GM23338 (cell line): ENCODE measurements at places on chromosomes 6 and 20.

GRCh38 chr6:143361536-143362191 lies 88.8 kb downstream of the ADAT2 start:
- no peak for DNase-seq

DNA sequence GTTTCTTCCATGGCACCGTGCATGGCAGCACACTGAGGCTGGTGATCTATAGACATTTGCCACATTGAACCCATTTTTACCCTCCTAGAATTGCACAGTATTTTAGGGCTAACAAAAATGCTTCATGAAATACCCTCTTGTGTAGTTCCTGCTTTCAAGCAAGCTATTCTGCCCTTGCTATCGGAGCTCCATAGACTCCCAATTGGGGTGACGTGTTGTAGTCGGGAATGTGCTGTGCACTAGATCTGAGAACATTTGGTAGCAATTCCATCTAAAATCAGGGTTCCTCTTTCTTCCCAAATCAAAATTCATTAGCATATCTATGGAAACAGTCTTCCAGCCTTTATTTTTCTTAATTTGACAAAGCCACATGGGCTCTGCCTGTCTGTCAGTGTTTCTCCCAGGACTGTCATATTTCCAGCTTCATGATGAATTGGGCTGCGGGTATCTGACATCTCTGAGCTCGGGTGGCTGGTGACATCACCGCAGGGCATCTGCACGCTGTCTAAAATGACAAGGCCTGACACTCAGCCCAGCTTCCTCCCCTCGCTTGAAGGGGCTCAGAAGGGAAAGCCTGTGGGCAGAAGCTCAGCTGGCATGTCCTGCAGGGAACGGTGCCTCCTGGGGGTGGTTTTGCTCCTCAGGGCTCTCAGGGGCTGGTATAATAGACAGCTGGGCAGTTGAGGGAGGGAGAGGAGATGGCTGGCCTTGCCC lies 406.4 kb downstream of the QKI start:
- DNase-seq: no peak

GRCh38 chr6:110950440-110950839 lies 8.1 kb upstream of the GTF3C6 start:
- no peak for DNase-seq

DNA sequence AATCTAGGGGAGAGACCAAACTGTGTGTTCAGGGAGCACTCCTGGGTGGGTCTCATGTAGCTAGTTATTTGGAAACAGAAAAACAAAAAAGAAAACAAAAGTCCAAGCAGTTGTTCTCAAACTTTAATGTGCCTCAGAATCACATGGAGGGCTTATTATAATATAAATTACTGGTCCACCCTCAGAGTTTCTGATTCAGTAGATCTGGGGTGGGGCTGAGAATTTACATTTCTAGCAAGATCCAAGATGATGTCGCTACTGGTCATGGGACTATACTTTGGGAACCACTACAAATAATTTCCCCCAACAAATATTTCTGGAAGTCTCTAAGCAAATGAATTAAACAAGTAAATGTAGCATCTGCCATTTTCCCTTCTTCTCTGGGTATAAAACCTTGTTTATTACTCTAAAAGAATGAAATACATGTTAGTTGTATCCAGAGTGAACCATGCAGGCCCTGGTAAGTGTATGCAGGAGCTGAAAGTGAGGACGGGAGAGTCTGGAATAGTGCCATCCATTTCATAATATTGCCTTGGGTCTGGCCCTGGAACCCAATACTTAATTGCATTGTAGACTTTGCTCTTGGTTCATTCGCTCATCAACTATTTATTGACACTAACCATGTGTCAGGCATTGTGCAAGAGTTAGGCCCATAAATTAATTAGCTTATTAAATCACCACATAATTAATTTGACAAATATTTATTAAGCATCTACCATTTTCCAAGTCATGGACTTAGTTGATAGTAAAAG lies 490.8 kb downstream of the EPM2A start:
- DNase-seq: no peak

DNA sequence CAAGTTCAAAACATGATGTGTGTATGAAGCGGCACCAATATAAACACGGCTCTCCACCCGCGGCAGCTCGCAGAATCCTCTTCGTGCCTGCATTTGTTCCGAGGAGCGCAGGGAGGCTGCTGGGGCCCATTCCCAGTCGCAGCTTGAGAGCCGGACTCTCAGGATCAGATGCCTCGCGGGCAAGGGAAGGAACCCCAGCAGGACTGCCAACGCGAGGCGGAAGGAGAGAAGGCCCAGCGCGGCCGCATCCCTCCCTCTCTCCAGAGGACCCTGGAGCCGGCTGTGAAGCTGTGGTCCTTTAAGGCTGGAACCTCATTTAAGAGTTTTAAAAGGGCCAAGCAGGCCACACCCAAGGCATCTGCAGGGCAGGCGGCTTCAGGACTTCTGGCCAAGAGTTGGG lies 44.2 kb upstream of the ZBP1 start:
- no peak for DNase-seq

GRCh38 chr6:2378891-2379652 lies 133.7 kb upstream of the GMDS start:
- DNase-seq: no peak

DNA sequence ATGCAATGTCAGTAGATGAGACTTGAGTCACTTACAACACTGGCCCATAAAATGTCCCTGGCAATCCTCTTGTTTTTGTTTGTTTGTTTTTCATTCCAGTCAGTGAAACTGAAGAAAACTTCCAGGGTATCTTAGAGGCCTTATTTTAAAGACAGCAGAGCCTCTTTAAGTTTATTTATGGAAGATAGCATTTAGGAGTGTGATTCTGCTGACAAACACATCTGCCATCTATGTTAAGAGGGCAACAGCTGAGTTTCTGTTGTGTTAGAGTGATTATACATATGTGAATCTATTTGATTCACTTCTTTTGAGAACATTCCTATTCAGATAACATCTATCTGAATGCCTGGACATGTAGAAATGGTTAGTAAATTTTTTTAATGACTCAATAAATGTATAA lies 812.6 kb downstream of the TENT5A start:
- DNase-seq: no peak

GRCh38 chr20:47535088-47535487 lies 33.4 kb downstream of the NCOA3 start:
- DNase-seq: peak; percentile 92

- DNase-seq: no peak
Observed at GRCh38 chr20:36098364-36098763, 56.2 kb upstream of the EPB41L1 start.

- DNase-seq: peak; percentile 92
Observed at GRCh38 chr6:146543211-146543939, at the start of gene RAB32. Gene RAB32, plus strand, starts transcription at chr6:146543833. Its CDS starts 39 bp downstream, at chr6:146543872.

DNA sequence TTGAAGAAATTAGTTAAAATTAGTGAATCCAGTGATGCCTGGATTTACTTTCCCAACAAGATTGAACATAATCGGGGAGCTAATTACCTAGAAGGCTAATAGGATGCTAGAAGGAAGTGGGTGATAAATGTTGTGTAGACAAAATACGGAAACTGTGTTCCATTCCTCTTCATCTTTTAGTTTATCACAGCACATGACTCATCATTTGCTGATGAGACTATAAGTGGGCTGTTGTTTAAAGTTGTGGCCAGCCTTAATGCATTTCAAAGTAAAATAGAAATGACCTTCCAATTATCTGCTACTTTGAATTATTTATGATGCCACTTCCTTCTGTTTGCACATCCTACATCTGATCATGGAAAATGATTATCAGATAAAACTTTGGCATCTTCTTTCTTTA lies 43.4 kb downstream of the OGFRL1 start:
- DNase-seq: no peak

- DNase-seq: peak; percentile 15
Observed at GRCh38 chr20:38608188-38608587, 6.6 kb downstream of the ARHGAP40 start.

DNA sequence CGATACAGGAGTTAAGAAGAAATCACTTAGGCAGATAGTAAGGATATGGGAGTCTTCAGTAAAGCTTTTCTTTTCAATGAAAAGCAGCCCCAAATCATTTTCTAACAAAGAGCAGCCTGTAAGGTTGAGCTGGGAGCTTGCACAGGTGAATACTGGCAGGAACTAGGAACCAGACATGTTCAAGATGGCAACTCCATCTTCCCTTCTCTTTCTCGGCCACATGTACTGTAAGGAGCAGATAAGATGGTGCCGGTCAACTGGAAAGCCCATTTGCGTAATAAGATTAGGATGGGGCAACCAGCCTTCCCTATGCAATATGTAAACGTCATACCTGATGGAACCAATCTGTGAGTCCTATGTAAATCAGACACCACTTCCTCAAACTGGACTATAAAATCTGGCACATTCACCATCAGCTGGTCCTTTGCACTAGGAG lies 46.2 kb upstream of the RNGTT start:
- DNase-seq: no peak

DNA sequence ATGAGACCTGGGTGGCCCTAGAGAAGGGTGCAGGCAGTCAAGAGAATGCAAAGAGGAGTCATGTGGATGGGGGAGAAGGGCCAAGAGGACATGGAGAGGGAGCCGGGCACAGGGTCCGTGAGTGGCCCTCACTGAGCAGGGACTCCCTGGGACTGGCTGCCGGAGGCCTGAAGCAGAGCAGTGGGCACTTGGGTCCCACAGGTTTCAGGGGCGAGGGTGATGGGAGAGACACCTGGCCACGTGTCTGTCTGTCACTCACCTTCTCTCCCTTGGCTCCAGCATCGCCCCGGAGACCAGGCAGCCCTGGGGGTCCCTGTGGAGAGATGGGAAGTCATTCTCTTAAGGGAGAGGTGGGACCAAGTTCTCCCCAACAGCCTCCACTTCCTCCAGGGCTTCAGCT lies 25.5 kb downstream of the COL11A2 start:
- DNase-seq: no peak

- no peak for DNase-seq
Observed at GRCh38 chr6:144823131-144823530, 538.0 kb downstream of the UTRN start.

- no peak for DNase-seq
Observed at GRCh38 chr20:12592756-12593155, 416.0 kb upstream of the SPTLC3 start.

GRCh38 chr6:108581932-108582475 lies 21.3 kb downstream of the FOXO3 start:
- DNase-seq: peak; percentile 27

GRCh38 chr6:29744131-29744530 lies 20.9 kb downstream of the HLA-F start:
- no peak for DNase-seq

DNA sequence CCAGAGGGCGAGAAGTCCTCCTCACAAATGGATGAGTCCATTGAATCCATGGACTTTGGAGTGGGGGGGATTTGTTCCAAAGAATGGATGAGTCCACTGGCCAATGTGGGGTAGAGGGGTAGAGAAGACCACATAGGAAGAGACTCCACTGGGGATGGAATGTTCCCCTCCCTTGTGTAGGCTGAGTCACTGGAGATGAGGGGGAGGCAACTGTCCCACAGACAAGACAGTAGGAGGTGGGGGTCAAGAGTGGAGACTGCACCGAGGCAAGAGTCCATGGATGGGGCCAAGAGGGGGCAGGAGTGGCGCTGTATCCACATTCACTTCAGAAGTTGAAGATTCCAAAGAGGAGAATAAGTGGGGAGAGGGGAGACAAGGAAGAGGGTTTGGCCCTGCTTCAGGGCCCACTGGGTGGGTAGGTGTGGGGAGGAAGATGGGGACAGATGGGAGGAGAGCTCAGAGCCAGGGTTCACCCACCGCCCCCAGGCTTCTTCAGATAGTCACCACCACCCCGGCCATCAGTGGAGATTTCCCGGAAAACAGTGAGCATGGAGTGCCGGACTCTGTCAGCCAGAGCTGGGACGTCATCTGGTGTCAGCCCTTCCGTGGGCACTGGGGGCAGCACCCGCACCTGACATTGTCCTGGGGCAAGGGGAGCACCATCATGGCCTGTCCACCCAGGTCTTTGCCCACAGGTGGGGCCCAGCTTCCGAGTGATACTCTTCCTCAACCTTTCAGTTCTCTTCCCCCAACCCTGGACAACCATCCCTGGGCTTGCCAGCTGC lies 4.6 kb downstream of the EGFL8 start:
- no peak for DNase-seq

DNA sequence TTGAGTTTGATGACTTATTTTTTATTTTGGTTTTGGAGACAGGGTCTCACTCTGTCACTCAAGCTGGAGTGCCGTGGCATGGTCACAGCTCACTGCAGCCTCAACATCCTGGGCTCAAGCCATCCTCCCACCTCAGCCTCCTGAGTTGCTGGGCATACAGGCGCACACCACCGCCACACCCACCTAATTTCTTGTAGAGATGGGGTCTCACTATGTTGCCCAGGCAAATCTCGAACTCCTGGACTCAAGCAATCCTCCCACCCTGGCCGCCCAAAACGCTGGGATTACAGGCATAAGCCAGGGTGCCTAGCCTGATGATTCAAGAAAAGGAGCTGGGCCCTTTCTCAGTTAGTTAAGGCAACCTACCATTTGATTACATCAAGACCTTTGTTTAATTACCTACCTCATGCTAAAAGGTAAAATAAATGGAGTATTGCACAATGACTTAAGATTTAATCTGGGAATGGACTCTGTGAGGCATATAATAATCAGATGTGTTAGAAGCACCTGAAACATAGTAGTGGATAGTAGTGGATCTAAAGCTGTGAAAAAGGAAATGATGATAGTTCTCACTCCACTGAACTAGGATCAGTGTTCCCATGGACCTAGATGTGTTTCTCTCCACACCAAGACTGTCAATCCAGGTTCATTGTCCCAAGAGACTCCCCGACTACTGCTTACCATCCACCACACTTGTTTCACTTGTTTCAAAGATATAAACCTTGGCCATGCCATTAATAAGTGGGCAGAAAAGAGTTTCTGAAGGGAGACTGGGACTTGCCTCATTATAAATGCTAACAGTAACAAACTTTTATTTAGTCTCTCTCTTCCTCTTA lies 2.1 kb downstream of the TNFRSF21 start:
- DNase-seq: no peak

GRCh38 chr20:24721891-24722568 lies 227.0 kb upstream of the CST7 start:
- DNase-seq: no peak

GRCh38 chr6:168533414-168533813 lies 92.4 kb downstream of the SMOC2 start:
- no peak for DNase-seq

DNA sequence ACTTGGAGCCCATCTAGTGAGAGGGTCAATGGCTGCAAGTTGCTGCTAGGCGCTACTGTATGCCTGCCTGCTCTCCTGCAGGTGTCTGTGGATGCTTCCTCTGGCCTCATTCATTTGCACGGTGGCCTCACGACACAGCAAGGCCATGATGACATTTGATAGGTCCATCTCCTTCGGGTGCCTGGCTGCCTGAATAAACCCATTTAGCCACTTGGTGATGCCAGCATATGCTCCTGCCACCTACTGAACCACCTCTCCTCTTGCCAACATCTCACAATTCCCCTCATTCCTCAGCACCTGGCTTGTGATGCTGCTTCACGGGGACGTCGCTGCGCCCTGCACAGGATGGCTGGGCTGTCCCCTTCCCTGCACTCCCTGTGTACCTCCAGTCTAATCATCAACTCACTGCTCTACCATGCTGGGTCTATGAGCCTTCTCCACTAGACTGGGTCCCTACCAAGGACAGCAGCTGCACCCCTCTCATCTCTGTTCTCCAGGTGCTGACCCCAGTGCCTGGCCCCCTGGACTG lies 51.1 kb downstream of the AGPAT4 start:
- no peak for DNase-seq
